ENCODE measurements at places on chromosomes 7 and 10. TPM values are rescaled to one million over a fixed set of nuclear protein-coding genes. Genes with fewer than 3 reads are reported as not detected.
A peak's percentile ranks its signal among the peaks of the same experiment; 100 is the strongest.

- DNase-seq = no peak
Observed at GRCh38 chr10:102629661-102630614, 14.3 kb upstream of the TRIM8 start.

GRCh38 chr10:97888641-97889262, 39.1 kb downstream of the GOLGA7B start:
- DNase-seq = peak; percentile 47

DNA sequence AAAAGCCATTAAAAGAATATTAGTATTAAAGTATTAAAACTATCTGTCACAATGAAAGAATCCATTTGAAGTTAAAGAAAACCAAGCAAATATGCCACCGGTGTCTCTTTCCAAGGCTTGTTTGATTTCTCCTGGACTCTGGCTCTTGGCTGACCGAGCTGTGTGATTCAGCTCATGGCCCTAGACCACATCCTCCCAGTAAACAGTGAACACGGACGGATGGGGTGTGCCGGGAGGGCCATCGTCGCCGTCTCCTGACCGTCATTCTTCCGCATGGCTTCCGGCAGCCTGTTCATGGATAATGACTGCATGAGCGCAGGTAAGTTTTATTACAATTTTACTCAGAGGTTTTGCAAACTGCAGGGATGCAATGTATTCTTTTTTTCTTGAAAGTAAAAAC, 218.5 kb downstream of the DNAJB6 start:
- no peak for DNase-seq

SFTPD gene
- not detected for total RNA-seq

VAX1 gene
- total RNA-seq = not detected

- no peak for DNase-seq
Observed at GRCh38 chr7:90411510-90411909, 8.2 kb downstream of the CLDN12 start.

DNA sequence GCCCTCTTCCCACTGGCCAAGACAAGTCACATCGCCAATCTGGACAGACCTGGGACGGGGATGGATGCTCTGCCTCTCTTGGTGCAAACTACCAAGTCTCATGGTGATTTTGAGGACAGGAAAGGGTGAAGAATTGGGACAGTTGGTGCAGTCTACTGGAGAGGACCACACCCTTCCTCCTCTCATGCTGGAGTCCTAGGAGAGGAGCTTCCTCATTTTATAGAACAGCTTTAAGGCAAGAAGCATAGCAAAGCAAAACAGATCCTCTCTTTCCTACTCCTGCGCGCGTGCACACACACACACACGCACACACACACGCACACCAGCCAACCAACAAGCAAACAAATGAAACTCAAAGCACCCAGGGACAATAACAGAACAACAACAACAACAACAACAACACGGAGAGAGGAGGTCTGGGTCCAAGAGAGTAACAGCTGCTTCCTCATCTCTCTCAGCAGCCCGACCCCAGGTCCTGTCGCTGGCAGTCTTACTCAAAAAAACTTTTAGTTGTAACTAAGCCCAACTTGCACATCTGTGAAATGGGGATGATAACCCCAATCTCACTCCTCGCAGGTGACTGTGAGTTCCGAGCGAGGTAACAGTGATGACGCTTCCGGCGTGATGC, 83.4 kb downstream of the TMEM178B start:
- no peak for DNase-seq

ARPC1A gene
- 70.0 TPM for total RNA-seq

- DNase-seq = no peak
Observed at GRCh38 chr7:157279741-157280215, 57.0 kb upstream of the DNAJB6 start.

GRCh38 chr7:131385039-131385605, 57.4 kb downstream of the MKLN1 start:
- DNase-seq = no peak

ATOH7 gene
- not detected for total RNA-seq
